Smooth muscle cell of the brain vasculature (primary cell): ENCODE measurements at places on chromosomes 12 and 14.

- no peak for DNase-seq
These were observed 61.6 kb downstream of the RAD51B start for GRCh38 chr14:67881225-67881624.

- DNase-seq, result no peak
These were observed 187.5 kb downstream of the MSRB3 start for GRCh38 chr12:65465766-65466547.

GRCh38 chr14:20512177-20512905 is 7.0 kb downstream of the RNASE10 start:
- no peak for DNase-seq

DNA sequence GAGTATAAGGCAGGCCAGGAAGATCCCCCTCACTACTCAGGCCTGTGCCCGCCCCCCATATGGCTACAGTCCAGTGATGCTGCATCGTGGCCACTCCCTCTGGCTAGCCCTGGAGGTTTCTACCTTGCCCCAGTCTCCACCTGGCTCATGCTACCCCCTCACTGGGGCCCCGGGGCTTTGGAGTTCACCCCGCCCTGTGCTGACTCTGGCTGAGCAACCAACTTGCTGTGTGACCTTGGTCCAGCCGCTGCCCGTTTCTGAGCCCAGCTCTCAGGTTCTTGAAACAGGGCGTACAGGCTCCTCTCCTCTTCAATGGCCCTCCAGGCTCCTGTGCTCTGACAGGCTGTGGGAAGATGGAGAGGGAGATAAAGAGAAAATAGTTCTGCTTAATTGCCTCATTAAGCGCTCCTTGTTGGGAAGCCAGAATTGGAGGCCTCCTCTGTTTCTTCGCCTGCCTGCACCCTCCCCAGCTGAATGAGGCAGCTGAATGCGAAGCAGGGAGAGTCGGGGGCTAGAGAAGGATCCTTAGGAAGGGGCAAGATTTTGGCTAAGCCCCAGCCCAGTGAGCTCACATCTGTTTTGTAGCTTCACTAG is 138.2 kb upstream of the NCOR2 start:
- DNase-seq, result no peak

DNA sequence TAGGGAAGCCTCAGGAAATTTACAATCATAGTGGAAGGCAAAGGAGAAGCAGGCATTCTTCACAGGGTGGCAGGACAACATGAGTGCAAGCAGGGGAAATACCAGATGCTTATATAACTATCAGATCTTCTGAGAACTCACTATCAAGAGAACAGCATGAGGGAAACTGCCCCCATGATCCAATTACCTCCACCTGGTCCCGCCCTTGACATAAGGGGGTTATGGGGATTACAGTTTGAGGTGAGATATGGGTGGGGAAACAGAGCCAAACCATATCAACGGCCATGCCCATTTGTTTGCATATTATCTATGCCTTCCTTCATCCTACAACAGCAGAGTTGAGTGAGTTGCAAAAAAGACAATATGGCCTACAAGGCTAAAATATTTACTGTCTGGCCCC is 140.2 kb upstream of the CCDC196 start:
- DNase-seq, result no peak

- DNase-seq, result peak; percentile 67
These were observed 3.3 kb upstream of the CIPC start for GRCh38 chr14:77094672-77095284.

DNA sequence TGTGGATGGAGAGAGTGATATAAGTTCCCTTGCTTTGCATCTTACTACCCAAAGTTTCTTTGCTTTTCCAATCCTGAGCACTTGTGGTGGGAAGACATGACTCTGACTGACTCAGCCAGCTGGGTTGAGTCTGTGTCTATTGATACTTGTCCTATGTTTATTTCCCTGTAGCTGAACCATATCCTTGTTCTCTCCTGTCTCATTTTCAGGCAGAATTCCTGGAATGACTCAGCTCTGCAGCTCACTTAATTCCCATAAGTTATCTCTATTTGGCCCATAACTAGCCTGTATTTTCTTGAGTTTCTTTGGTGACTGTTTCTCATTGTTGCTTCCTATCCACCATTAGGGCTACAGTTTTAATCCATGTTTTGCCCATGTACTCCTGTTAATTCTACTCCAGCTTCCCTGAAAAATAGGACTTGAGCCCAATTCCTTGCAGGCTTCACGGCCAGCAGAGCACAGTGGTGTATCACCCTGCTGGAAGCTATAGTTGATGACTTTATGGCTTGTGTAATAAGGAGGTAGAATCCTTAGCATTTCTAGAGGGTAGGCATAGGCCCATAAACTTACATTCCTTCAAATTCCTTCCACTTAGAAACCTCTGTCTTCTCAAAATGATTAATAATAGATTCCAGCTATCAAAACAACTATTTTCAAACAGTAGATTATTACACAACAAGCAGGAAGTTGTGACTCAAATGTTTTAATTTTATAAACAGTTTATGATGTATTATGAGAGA is 183.1 kb downstream of the TMTC3 start:
- peak; percentile 46 for DNase-seq

DNA sequence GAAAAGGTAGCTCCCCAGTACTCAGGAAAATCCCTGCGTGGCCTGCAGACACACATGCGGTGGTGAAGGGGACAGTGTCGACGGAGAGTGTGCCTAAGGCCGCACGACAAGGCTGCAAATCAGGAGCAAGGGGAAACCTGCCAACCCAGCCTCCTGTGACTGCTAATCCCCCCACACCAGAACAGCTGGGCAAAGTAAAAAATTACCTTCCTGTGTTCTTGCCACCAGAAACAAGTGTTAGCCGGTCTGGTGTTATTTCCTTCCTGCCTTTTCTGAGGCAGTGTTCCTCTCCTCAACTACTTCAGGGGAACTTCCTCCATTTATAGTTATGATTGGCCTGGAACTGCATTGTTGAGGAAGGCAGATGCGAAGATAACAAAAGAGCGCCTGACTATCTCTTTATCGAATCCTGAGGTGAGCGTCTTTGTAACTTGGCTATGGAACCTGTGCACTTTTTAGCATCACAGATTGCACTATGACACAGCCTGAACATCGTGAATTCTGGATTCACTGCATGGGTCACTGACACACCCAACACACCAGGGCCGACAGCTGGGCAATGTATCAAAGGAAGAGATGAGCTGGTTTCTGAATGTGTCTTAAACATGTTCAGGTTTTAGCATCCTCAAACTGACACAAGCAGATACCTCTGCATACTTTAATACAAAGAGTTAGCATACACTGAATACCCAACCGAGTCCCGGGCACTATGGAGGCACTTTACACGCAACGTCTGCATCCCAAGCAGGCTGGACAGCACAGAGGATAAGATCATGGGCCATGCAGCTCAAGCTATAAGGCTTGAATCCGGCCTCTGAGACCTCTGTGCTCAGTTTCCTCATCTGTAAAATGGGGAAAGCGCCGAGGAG is 28.9 kb downstream of the SLC15A4 start:
- no peak for DNase-seq

DNA sequence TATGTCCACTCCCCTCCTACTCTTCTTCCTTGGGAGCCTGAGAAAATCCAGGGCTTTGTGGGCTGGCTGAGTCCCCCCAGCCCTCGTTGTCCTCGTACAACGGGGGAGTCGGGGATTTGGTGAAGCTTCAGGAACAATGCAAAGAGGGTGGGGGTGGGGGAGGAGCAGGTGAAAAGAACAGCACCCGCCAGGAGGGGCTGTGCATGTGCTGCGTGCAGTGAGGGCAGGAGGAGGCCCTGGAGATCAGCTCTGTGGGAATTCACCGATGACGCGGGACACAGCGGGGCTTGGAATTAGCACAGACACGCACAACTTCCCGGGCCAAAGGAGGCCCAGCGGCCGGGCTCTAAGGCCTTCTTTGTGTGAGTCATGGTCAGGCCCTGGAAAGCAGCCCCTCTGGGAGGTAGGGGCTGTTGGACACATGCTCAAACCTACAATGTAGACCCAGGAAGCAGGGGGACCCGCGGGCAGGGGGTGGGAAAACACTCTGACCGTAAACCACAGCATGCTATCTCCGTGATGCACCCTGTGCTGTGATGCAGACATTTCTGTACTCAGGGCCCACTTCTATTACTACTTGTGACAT is 32.8 kb downstream of the RBM19 start:
- DNase-seq, result peak; percentile 79

GRCh38 chr14:102693006-102693755 is 84.1 kb upstream of the TRAF3 start:
- no peak for DNase-seq
